Hypothalamus (tissue), 51 donors: ENCODE measurements at places on chromosomes 3 and 15.

GRCh38 chr3:22835041-22835440 is 368.1 kb upstream of the UBE2E2 start:
- no peak for DNase-seq

DNA sequence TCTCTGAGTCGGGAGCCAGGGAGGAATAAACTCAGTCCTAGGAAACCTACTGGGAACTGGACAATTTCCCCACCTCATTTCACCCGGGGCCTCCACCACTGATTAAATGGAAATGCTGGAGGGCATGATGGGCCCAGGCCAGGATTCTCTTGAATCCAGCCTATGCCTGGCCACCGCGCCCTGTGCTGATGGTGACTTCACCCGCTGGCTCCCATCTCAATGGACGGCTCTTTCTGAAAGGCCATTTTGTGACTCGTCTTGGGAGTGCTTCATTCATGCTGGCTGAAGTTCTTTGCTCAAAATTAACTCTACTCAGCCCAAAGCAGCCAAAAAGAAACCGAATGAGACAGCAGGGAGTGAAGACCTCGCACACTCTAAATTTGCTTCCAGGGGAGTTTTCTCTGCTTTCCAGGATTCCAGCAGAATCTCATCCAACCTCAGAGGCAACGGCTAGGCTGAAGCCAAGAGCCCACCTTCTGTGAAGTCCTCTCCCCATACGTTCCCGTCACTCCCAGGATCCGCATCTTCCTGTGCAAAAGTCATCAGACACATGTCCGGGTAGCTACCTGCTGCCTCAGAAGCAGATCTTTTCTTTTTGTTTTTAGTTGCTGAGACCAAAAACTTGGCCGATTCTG is 266.0 kb upstream of the ICE2 start:
- DNase-seq = peak; percentile 43

DNA sequence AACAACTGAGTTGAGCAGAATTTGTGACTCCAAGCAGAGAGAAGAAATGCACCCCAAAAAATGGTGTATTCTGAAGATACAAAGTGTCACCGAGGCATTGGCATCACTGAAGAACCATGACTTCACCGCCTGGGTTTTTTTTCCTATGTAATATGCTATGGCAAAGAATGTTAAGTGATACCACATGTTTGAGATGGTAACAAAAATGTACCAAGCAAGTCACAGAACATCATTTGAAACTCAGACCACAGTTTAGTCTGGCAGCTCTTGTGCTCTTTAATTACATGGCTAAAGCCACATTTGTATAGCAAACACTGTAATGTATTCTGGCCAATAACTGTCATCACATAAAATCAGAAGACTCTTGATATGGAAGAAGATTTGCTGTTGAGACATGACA is 323.5 kb downstream of the ULK4 start:
- DNase-seq = no peak

DNA sequence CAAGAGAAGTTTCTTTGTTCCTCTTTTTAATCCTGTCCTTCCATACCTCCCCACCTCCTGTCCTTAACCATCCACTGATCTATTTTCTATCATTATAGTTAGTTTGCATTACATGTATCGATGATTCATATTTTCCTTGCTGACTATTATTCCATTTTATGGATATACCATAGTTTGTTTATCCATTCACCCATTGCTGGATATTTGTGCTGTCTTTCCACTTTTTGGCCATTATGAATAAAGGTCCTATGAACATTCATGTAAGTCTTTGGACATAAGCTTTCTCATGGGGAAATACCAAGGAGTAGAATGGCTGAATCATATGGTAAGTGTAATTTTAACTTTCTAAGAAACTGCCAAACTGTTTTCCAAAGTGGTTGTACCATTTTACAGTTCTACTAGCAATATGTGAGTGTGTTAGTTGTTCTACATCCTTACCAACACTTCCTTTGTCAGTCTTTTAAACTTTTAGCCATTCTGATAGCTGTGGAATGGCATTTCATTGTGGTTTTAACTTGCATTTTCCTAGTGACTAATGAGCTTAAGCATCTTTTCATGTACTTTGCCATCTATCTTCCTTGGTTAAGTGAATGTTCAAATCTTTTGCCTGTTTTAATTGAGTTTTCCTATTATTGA is 11.7 kb downstream of the ATP6V1A start:
- DNase-seq = no peak

DNA sequence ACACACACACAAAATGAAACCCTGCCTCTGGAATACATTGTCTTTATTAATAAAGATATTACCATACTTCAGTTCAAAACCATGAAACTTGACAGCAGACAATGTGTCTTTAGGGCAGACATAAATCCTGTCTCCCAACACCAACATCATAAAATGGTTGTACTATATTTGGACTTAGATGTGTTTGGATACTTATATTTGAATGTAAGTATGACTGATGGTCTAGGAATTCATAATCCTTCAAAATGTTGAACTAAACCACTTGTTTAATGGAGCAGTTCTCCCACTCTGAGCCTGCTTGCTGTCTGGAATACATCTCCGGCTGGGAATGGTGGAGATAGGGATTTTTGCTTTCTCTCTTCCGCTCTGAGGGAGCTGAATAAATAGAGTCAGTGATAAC is 10.6 kb downstream of the FBN1 start:
- DNase-seq = no peak

DNA sequence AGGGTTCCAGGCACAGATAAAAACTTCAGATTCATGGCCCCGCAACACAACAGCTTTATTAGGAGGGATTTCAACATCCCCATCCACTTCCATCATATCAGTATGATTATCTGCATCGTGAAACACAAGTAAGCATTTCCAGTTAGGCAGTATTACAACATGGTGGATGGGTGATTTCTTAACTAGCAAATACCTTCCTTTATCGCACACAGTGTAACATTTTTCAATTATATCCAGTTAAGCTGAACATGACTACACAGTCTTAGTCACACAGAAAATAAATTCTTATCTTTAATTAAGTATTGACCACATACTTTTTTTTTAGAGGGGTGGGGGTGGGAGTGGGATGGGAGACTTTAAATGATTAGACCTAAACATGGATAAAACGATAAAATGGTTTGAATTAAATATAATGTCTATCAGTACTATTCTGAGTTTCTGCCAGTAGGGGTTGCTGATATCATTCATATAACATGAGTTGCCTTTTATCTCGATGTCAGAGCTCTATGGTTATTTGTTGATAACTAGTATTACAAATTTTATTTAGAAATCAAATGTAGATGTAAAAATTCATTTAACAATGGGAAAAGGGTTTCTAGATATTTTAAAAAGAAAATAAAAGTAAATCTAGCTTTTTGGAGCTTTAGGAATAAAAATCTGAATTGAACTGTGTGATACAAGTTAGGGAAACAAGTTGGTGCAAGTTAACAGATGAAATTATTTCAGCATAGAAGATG is 146.6 kb downstream of the TBL1XR1 start:
- DNase-seq = no peak
